ENCODE measurements at places on chromosomes 2 and 18. TPM values are rescaled to one million over a fixed set of nuclear protein-coding genes. Genes with fewer than 3 reads are reported as not detected.

DNA sequence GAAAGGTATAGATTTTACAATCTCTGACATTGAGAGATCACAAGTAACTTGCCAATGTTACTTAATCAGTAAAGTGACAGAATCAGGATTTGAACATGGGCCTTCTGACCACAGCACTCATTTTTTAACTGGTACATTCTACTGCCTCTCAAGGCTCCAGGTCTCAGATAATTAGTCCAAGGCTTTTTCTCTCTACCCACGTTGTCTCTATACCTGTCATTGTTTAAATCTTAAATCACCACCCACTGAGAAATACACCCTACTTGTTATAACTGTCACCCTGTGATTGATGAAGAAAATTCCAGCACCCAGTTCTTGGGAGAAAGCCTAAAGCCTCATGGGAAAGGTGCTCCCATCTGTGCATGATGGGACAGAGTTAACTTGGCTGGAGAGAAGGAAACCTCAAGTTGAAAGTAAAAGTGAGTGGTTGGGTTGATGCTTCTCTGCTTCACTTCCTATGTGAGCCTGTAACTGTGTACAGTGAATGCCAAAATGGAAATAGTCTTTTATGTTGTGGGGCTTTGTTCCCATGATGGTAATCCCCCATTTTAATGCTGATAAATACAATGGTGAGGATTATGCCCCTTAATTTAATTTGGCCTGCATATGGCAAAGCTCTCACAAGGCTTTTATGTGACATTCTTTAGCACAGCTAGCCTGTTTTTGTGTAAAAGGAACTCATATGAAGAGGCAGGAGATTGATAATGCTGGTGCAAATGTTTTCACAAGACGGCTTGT lies 190.1 kb upstream of the SP5 start:
- H3K27me3 ChIP-seq, result no peaks in the 10 kb centered on the region
- H3K4me1 ChIP-seq, result no peaks in the 10 kb centered on the region
- H3K4me3 ChIP-seq, result no peak overlapping the region
- DNase-seq, result no peak

The CYP26B1 gene
- total RNA-seq, result 6.4 TPM

- H3K36me3 ChIP-seq, result no peaks in the 10 kb centered on the region
- no peaks in the 10 kb centered on the region for H3K4me1 ChIP-seq
- no peak overlapping the region for H3K4me3 ChIP-seq
- no peak overlapping the region for H3K27ac ChIP-seq
- DNase-seq, result no peak
- H3K27me3 ChIP-seq, result no peaks in the 10 kb centered on the region
Measured at GRCh38 chr2:109660046-109660860, 46.1 kb downstream of the SOWAHC start.

The ASPRV1 gene
- 3.3 TPM for total RNA-seq

The MATN3 gene
- total RNA-seq, result 0.40 TPM

The MAP3K19 gene
- total RNA-seq, result not detected

The CGREF1 gene
- 5.6 TPM for total RNA-seq

DNA sequence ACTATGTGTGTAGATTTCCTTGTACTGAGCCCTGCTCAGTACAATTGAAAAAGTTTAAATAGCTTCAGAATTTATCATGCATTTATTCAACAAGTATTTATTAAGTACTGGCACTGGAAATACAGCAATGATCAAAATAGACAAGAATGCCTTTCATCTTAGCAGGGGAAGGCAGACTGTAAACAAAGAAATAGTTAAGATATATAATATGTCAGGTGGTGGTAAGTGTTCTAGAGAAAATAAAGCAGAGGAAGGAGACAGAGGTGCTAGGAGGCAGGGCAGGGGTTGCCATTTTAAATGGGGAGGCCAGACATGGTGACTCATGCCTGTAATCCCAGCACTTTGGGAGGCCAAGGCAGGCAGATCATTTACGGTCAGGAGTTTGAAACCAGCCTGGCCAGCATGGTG lies 13.6 kb upstream of the LIPG start:
- no peaks in the 10 kb centered on the region for H3K4me1 ChIP-seq
- no peaks in the 10 kb centered on the region for H3K36me3 ChIP-seq
- H3K27ac ChIP-seq, result no peak overlapping the region
- H3K4me3 ChIP-seq, result no peak overlapping the region
- DNase-seq, result no peak

GRCh38 chr2:74538881-74539339 lies 9.2 kb downstream of the HTRA2 start:
- no peaks in the 10 kb centered on the region for H3K27me3 ChIP-seq
- peaks cover 5% of the 10 kb centered on the region for H3K4me1 ChIP-seq
- H3K4me3 ChIP-seq, result peak overlapping the region; percentile 26
- no peak for DNase-seq
- H3K36me3 ChIP-seq, result no peaks in the 10 kb centered on the region

DNA sequence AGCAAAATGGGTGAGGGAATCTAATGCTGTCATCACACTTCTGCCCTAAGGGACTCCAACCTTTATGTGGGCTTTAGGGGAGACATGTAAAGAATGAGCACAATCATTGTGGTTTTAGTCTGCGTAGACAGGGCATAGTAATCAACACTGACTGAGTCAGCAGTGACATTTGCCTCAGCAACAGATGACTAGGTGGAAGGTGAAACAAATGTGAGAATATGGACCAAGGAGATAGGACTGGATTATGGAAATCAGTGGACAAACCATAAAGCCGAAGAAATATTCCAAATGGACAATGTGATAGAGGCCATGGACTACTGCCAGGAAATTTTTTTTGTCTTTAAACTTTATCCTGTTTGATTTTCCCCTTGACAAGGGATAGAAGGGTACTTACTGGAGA lies 83.9 kb downstream of the PDK1 start:
- no peaks in the 10 kb centered on the region for H3K27me3 ChIP-seq
- no peaks in the 10 kb centered on the region for H3K36me3 ChIP-seq
- no peak overlapping the region for H3K27ac ChIP-seq
- no peak for DNase-seq
- H3K4me1 ChIP-seq, result no peaks in the 10 kb centered on the region

All from Peyer's patch (tissue), 4 donors.